ENCODE measurements at places on chromosomes 12 and 14.

DNA sequence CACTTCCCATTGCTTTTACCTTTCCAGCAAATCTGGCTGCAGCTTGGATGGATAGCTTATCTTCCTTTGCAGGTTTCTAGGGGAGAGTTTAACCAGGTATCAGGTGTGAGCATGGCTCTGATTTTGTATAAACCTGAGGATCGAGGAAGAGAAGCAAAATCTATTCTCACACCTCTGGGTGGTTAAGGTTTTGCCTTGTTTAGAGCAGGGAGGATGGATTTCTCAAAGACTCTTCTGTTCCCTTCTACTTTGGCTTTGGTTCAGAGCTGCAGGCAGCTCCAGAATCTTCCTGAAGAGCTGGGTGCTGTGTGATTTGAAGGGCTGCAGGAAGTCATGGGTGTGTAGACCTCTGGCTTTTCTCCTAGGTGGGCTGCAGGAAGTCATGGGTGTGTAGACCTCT, 1.7 kb downstream of the JDP2 start:
- no peak for DNase-seq

DNA sequence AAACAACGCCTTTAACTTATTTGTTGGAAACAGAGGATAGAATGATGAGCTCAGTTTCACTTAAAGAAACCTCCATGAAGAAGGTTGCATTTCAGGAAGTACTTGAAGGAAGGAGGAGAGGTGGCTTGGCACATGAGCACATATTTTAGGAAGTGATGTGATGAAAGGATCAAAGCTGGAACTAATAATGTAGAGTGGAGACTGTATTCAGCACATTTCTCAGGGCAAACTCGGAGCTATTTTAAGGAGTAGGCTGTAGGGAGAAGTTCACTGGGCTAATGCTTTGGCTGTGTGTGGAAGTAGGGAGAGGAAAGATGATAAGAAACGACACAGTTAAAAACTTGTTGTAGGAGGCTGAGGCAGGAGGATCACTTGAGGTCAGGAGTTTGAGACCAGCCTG, 272.8 kb downstream of the AKAP6 start:
- no peak for DNase-seq

DNA sequence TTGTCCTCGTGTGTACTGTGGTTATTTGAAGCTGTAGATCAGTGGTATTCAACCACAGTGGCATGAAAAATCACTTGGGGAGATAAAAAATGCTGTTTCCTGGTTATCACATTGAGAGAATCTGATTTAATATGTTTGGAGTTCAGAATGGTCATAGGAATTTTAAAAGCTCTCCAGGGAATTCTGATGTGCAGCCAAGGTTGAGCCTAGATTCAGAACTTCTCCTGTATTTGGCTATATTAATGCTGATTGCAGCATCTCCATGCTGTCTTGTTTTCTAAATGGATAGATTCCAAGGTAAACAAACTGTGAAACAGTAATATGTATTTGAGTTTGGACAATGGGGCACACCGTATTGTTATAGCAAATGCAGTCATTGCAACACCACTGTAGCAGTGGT, 982.2 kb upstream of the FBXO33 start:
- no peak for DNase-seq

- no peak for DNase-seq
Measured at GRCh38 chr12:1695886-1696670, 5.2 kb downstream of the ADIPOR2 start.

- DNase-seq, result no peak
Measured at GRCh38 chr12:10753059-10753458, 29.9 kb upstream of the YBX3 start.

DNA sequence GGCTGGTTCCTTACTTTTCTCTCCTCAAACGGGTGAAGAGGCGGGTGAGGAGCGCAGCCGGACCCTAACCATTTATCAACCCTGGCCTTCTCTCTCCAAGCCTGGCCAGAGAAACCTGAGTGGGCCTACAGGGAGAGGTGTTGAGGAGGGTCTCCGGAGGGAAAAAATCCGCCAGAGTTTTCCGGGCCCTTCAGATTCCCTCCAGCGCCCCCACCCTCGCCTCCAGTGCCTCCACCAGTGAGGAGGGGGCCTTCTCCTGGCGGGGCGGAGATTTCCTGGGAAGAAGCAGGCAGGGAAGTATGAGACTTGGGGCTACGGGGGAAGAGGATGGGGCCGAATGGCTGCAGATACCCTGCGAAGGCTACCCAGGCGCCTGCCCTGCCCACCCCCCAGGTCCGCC, 1.4 kb upstream of the HOXC5 start:
- DNase-seq, result no peak

DNA sequence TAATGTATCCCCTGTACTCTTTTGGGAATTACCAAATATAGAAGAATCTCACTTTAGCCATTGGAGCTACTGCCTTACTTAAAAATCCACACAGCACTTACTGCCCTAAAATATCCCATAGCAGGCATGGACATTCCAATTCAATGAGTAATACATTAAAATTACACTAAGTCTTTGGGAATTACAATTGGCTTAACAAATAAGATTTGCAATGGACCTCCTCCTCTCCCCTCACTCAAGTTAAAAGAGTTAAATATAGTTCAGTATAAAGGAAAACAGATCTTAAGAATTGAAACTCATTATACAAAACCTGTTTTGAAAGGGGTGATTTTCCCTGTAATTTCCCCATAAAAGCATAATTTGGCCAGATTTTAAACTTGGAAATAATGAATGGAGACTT, 477.1 kb downstream of the SLC16A7 start:
- no peak for DNase-seq

GRCh38 chr12:3084742-3085141, 7.6 kb downstream of the TSPAN9 start:
- no peak for DNase-seq

GRCh38 chr12:75917083-75917482, 114.5 kb downstream of the PHLDA1 start:
- DNase-seq, result no peak

DNA sequence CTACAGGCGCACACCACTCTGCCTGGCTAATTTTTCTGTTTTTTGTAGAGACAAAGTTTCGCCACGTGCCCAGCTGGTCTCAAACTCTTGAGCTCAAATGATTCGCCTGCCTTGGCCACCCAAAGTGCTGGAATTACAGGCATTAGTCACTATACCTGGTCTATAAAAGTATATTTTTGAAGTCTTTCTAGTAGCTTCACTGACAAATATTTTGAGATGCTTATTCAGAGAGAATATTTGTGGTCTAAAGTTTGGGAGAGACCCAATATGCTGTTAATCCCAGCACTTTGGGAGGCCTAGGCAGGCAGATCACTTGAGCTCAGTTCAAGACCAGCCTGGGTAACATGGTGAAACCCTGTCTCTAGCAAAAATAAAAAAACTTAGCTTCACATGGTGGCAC, 22.0 kb upstream of the PPP1R12A start:
- no peak for DNase-seq

DNA sequence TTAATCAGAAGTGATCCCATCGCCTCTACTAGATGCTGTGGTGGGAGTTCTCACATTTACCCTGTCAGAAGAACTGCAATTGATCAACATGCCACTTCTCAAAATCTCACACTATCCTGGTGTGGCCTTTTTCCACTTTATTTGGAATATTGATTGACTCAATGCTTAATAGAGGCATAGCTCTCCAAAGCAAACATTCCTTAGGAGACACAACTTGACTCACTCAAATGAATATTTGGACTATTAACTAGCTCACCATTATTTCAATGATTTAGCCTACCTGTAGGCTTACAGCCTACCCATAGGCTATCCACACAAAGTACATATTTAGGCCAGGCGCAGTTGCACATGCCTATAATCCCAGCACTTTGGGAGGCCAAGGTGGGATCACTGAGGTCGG, 186.5 kb downstream of the KLHL28 start:
- no peak for DNase-seq

- no peak for DNase-seq
Measured at GRCh38 chr14:55628426-55628825, 48.4 kb downstream of the KTN1 start.

Data from central memory CD4-positive, alpha-beta T cell (primary cell).